Prostate gland (tissue), 2 donors: ENCODE measurements at places on chromosomes 3 and 15.

DNA sequence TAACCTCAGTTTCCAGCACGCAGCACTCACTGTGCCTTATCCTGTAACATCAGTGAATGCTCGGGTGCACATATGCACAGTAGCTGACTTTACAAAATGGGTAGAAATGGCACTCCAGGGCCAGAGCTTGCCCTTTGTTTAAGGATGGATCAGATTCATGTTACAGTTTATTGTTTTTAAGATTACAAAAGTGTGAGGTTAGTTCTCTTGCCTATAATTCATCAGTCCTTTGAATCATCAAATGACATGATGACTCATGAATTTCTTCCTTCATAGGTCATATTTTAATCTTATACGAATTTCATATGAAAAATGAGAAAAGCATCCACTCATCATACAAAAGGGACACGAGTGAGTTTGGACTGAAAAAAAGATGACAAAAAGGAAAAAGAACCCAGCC, 545.3 kb downstream of the GBE1 start:
- DNase-seq, result no peak

DNA sequence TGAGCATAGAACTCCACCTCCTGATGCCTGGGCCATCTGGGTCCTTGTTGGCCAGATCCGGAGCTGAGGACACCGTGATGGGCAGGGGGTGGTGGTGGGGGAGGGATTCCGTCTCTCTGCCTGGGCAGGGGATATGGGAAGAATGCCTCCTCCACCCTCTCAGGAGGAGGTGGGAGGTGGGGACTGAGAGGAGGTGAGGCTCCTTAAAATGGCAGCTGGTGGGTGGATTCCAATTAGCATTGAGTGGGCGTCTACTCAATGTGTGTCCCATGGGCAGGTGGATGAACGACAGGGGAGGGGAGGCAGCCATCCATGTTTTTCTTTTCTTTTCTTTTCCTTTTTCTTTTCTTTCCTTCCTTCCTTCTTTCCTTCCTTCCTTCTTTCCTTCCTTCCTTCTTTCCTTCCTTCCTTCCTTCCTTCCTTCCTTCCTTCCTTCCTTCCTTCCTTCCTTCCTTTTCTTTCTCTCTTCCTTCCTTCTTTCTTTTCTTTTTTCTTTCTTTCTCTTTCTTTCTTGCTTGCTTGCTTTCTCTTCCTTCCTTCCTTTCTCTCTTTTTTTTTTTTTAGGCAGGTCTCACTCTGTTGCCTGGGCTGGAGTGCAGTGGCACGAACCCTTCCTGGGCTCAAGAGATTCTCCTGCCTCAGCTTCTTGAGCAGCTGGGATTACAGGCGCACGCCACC, 5.0 kb downstream of the SLC28A1 start:
- DNase-seq, result no peak

DNA sequence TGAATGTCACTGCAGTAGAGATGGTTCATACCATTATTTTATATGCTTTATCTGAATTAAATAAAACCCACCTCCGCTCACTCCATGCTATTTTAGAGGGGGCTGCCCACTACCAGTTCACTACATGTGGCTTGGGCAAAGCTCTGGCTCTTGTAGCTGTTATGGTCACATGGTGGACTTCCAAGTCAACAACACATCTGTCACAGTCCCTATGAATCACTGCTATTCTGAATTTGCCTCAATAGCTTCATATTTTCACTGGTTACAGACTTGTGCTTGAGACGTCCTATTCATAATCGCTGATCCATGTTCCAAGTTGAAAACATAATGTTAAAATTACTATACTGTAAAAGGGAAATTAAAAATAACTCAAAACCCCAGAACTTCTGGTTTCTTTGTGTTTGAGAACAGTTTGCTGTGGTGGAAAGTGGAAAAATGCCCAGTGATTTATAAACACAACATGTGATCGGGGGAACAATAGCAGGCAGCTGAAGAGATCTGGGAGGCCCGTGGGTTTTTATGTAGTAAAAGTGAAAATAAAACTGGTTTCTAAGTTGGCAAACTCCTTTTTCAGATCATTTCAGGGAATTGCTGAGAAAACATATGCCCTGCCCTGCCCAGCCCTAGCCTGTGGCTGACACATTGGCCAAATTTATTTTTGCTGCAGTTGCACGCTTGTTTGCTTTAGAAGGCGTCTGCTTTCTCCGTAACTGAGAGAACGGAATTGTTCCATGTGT, 128.8 kb upstream of the PRR23C start:
- DNase-seq, result no peak

DNA sequence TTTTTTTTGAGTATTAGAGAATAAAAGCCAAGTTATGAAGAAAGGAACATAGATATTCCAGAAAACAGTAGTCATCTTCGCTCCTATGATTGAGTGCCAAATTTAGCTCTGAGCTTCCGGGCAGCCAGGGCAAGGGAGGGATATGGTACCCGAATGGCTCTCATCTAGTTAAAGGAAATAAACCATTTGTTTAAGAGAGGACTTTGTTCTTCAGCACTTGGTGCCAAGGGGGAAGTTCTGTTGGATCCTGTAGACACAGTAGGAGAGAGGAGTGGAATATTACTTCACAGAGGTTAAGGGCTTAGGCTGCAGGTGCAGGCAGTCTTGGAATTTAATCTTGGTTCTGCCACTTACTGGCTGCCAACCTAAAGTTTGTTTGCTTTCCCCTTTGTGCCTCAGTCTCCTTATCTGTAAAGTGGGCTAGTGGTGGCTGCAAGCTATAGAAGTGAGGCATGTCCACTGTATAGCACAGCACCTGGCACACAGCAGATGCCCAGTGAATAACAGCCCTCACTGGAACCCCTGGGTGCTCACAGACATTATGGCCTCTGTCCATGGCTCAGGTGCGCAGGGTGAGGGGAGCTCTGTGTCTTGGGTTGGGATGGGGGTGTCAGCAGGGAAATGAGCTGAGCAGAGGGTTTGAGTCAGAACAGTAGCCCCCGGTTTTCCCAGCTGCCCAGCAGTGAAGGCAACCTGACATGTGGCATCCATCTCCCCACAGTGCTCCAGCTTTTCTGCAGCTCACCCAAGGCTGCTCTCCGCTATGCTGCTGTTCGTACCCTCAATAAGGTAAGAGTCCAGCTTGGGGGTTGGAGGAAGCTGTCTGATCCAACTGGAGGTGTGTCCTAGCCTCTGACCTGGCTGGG, 10.4 kb downstream of the COPG1 start:
- DNase-seq, result no peak

- no peak for DNase-seq
Measured at GRCh38 chr3:189937302-189938127, 183.2 kb downstream of the P3H2 start.
